Left colon (tissue), 2 donors: ENCODE measurements at places on chromosomes 2 and 18. TPM values are rescaled to one million over a fixed set of nuclear protein-coding genes. Genes with fewer than 3 reads are reported as not detected.

Gene RFX8
- not detected for total RNA-seq

Gene LYPD6
- total RNA-seq = 4.0 TPM

Gene B3GNT7
- 110 TPM for total RNA-seq

Gene MALL
- total RNA-seq = 561 TPM

GRCh38 chr2:216445501-216445900 lies 33.2 kb downstream of the SMARCAL1 start:
- no peak for DNase-seq

DNA sequence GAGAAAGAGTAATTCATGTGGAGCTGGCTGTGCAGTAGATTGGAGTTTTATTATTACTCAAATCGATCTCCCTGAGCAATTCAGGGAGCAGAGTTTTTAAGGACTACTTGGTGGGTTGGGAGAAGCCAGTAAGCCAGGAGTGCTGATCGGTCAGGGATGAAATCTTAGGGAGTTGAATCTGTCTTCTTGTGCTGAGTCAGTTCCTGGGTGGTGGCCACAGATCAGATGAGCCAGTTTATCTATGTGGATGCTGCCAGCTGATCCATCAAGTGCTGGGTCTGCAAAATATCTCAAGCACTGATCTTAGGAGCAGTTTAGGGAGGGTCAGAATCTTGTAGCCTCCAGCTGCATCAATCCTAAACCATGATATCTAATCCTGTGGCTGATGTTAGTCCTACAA lies 17.0 kb upstream of the UGT1A8 start:
- no peak for DNase-seq

GRCh38 chr2:59888015-59888414 lies 665.4 kb downstream of the BCL11A start:
- no peak for DNase-seq

GRCh38 chr2:226916669-226917068 lies 80.8 kb downstream of the RHBDD1 start:
- DNase-seq = no peak
